Epithelial cell of proximal tubule (primary cell): ENCODE measurements at places on chromosomes 2 and 18. TPM values are rescaled to one million over a fixed set of nuclear protein-coding genes. Genes with fewer than 3 reads are reported as not detected.

DNA sequence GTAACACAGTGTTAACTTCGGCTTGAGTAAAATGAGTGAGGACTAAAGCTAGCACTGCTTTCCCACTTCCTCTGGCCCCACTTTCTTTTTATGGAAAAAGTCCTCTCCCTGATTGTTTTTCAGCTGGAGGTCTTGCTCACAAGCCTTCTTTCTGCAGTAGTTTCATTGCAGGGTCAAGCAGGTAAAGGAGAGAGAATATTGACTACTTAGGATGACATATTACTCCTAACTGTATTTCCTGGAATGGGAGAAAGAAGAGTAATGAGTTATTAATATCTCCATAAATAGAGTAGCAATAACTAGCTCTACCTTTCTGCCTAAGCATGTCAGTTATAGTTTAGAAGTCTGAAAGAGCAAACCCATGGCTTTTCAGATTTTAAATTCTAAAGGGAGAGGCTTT, 45.0 kb downstream of the MAP4K4 start:
- no peak for DNase-seq

DNA sequence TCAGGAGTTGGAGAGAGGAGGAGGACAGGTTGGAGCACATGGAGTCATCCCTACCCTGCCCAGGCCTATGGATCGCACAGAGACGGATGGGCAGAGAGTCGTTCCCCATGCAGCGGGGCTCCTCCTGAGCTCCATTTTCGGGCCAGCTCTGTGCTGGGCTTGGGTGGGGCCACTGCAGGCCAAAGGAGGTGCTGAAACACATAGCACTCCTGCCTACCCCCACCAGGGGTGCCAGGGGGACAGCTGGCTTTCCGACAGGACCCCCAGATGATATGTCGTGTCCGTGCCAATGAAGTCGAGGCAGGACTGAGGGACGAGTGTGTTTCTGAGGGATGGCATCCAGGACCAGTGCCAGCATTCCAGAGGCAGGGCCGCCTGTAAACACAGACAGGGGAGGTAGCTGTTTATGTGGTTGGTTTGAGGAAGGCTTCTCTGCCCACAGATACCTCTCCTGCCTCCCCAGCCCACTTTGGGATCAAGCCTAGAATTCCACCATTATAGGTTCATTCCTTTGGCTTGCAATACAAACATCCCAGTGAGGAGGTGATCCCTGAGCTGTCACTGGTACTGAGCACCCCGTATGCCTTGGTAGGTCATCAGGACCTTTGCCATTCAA, 116.6 kb downstream of the GLI2 start:
- no peak for DNase-seq

DNA sequence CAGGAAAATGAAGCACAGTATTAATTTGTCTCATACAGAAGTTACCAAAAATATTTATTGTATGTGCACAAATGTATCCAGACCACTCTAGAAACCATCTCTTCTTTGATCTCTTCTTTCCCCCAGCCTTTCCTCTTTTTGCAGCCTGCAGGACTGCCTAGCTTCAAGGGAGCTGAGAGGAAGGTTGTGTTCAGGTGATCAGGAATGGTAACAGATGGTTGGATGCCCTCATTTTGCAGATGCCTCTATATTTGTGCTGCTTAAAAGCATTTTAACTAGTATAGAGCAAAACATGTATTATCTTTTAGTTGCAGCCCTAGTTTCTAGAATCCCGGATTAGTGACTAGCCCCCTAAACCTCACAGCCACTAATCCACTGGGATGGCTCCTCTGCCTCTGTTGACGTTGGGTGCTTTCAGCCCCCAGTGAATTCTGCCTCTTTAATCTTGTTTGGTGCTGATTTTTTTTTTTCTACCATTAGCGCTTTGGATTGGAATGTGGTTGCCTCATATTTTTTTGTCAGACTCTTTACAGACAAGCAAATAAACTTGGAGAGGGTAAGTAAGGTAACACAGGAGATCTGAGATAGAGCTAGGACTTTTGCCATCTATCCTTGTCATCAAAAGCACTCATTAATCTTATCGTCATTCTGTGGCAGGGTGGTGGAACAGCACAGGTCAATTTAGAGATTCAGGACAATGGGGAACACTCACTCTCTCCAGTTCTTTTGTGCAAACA, 103.8 kb upstream of the NDUFV2 start:
- DNase-seq: no peak

DNA sequence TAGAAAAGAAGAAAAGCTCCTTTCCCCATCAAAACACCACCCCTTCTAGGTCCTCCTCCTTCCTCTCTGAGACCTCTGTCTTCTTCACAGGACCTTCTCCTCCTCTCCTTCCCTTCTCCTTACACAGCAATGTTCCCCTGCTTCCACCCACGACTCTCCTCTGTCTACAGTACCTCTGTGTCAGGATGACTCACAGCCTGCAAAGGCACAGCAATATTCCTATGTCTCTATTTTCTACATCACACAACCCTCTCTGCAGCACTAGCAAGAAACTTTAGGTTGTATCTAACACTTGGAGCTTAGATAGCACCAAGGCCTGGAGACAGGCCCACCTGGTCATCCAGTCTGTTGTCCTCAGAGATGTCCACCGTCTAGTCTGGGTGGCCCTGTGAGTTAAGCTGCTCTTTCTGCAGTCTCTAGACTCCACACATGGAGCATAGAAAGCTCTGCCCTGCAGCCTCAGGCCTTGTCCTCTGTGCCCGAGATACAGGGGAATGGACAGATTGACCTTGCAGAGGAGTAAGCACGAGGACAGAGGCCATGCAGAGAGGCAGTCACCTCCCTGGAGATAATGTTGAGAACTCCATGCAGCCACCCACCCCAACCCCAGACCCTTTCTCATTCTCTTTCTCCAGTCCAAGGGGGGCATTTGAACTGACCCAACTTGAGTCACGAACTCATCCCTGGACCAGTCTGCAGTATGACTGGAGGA, 212.0 kb downstream of the TNS1 start:
- DNase-seq: no peak

GRCh38 chr18:11147371-11147951, 1.9 kb downstream of the PIEZO2 start:
- no peak for DNase-seq

The NEU4 gene
- total RNA-seq: not detected in 2 replicates

DNA sequence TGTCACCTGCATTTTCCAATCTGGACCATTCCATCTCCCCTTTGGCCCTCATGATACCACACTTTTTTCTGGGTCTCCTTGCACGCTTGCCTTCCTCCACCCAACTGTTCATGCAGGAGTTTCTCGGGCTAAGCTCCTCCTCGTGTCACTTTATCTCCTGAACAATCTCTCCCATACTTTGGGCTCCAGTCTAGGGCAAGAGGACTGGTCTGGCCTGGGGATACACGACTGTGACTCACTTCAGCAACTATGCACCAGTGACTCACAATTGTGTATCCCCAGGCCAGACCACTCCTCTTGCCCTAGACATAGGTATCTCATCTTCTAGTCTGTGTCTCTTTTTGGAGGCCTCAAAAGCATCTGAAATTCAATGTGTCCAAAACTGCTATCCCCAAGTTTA, 149.4 kb upstream of the PTPRM start:
- DNase-seq: no peak

DNA sequence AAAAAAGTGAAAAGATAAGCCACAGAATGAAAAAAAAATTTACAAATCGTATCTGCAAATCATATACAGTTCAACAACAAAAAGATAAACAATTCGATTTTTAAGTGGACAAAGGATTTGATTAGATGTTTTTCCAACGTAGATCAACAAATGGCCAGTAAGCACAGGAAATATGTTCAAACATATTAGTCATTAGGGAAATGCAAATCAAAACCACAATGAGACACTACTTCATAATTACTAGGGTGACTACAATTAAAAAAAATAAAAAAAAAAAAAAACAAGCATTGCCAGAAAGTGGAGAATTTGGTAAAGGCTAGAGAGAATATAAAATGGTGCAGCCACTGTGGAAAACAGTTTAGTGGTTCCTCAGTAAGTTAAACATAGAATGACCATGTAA, 38.3 kb upstream of the RNU4ATAC start:
- DNase-seq: no peak

- DNase-seq: no peak
Measured at GRCh38 chr2:226115832-226116200, 683.8 kb downstream of the IRS1 start.

GRCh38 chr2:241989074-241989473, 119.5 kb downstream of the RTP5 start:
- no peak for DNase-seq

GRCh38 chr2:76517574-76517909, 806.8 kb upstream of the GCFC2 start:
- DNase-seq: no peak

GRCh38 chr2:155298001-155298400, 599.5 kb downstream of the KCNJ3 start:
- no peak for DNase-seq

The AMER3 gene
- total RNA-seq: not detected in 2 replicates

GRCh38 chr2:193793914-193794313, 1599.2 kb upstream of the TMEFF2 start:
- DNase-seq: no peak

GRCh38 chr18:55275039-55275901, 312.7 kb downstream of the TCF4 start:
- peak; percentile 13 for DNase-seq

The NGEF gene
- total RNA-seq: 4.2 and 8.6 TPM in 2 replicates

GRCh38 chr18:41096504-41096903, 858.5 kb upstream of the PIK3C3 start:
- no peak for DNase-seq

- DNase-seq: no peak
Measured at GRCh38 chr2:226023383-226023782, 623.9 kb downstream of the NYAP2 start.

DNA sequence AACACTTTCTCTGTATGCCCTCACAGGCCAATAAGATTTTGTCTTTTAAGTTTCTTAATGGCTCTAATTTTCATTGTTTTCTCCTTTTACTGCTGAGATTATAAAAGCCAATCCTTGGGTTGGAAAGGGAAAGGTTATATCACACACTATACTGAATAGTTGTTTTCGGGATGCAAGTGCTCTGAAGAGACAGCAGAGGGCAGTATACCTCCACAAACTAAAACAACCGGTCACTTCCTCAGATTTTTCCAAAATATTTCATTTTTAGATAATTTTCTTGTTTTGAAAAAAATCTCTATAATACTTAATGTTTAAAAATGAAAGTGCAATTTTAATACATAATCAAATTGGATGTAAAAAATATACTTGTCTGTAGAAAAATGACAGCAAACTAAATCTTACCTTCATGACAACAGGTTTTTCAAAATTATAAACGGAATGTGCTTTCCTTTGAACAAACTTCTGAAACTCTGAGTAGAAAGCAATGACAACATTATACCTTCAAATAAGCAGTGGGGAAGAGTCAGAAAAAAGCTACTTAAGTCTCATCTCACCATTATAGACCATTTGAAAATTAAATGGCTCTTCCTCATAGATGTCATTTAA, 82.7 kb downstream of the ORC4 start:
- DNase-seq: no peak

The NIFK gene
- total RNA-seq: 60.8 and 116 TPM in 2 replicates

GRCh38 chr2:9655441-9656269, 24.9 kb upstream of the YWHAQ start:
- no peak for DNase-seq

The ATF2 gene
- total RNA-seq: 22.6 and 47.5 TPM in 2 replicates

DNA sequence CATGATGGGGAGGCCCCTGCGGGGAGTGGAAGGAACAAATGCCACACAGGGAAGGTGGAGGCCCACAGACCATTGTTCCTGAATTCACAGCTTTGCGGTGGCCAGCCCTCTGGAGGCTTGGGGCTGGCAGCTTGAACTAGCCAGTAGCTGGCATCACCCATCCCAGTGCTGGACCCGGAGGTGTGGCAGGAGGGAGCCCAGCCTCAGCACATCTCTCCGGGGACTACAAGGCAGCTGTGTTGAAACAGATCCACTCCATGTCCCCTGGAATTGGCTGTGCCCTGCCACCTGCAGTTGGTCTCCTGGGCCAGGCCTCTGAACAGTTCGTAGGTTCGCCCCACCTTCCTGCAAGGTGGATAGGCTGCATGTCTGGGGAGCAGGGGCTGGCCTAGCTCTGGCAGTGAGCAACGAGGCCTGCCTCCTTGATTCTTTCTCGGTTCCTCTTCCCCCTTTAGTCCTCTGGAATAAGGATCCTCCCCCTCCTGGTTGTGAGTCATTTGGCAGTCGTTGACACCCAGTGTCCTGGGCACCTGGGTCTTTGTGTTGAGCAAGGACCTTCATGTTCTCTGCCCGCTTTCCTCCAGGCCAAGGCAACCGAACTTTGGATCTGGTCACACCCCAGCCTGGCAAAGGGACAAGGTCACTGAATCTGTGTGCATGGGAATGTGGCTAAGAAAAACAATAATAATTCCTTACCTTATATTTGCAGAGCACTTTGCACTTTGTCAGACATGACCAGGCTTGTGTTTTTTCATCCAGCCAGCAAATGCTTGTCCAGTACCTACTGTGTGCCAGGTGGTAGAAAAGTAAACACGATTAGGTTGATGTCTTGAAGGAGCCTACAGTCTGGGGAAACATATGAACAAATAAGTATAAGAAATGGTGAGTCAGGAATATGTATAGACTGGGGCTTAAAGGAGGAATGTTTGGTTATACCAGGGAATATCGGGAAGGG, 55.0 kb upstream of the MCFD2 start:
- no peak for DNase-seq

DNA sequence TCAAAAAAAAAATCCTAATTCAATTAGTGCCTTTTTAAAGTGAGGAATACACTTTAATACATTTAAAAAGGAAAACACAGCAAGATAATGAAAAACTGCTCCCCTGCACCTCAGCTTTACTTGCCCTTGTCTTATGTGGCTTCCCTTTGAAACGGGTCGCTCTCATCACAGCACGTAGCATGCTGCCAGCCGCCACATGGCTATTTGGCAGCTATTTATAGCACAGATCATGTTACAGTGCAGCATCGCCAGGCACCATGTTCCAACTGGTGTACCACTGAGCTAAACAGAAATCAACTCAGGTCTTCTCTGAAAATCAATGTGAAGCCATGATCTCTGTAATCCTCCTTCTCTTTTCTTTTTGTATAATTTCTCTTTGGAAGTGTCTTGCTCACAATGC, 65.1 kb downstream of the TMEM182 start:
- DNase-seq: no peak

GRCh38 chr2:660586-661359, 16.4 kb downstream of the TMEM18 start:
- no peak for DNase-seq

GRCh38 chr2:151619337-151619989, 114.8 kb downstream of the NEB start:
- peak; percentile 92 for DNase-seq

The CPO gene
- not detected in 2 replicates for total RNA-seq

DNA sequence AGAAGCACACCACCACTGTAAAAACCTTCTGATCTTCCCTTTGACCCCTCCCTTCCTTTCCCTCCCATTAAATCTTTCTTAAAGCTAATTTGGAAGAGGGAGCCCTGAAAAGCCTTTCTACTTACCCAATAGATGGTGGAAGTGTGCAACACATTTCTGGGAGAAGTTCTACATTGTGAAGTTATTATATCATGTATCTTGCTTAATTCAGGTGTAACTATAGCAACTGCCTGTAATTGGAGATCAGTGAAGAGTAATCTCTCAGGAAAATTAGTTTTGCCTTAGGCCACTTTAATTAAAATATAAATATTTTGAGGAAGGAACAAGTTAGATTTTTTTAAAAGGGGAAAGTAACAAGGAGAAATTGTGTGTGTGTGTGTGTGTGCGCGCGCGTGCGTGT, 266.0 kb downstream of the SH3BP4 start:
- DNase-seq: no peak

The CHN1 gene
- total RNA-seq: 12.2 and 22.5 TPM in 2 replicates
